ENCODE measurements at places on chromosomes 5 and 9.

- no peak for DNase-seq
These were observed 399.5 kb downstream of the ENC1 start for GRCh38 chr5:74240783-74241750.

- DNase-seq, result no peak
These were observed 13.2 kb upstream of the GFPT2 start for GRCh38 chr5:180366326-180366725.

DNA sequence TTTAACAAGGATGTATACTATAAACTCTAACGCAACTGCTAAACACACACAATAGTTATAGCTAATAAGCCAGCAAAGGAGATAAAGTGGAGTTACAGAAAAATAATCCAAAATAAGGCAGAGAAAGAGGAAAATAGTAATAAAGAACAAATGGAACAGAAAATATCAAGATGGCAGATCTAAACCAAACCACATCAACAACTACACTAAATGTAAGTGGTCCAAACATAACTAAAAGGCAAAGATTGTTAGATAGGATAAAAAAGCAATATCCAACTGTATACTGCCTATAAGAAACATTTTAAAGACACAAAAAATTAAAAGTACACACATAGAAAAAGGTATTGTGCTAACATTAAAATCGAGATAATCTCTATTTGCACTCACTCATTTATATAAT is 5.6 kb upstream of the COL23A1 start:
- no peak for DNase-seq

DNA sequence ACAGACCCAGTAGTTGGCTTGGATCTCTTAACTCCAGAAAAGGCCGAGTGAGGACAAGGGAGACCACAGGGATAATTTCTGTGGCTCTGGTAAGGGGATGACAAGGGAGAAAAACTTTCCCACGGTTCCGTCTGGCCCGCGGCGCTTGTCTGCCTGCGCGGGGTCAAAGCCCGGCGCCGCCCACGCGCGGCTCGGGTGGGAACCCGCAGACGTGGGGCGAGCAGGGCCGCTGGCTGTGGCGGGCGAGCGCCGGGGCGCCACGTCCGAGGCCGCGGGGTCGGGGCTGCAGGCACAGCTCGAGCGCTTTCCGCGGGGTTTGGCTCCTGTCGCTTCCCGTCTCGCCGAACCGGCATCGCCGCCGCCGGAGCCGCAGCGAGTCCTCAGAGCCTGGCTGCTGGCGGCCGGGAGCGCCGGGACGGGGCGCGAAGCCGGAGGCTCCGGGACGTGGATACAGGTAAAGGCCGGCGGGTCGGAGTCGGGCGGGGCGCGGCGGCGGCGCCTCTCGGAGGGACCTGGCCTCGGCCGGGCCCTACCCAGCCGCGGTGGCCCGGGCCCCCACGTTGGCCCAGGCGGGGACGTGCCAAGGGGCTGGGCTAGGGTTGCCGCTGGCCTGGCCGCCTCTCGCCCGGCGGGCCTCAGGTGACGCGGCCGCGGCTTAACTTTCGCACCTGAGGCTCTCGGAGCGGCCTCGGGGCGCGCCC is at the start of gene RNF180:
TSS of gene RNF180 (plus strand) at position 344 of the 701 bp plus-strand sequence. CDS start 34,965 bp downstream, outside the sequence.
- DNase-seq, result peak; percentile 48

- DNase-seq, result peak; percentile 56
These were observed 16.6 kb downstream of the STRBP start for GRCh38 chr9:123251741-123252140.

DNA sequence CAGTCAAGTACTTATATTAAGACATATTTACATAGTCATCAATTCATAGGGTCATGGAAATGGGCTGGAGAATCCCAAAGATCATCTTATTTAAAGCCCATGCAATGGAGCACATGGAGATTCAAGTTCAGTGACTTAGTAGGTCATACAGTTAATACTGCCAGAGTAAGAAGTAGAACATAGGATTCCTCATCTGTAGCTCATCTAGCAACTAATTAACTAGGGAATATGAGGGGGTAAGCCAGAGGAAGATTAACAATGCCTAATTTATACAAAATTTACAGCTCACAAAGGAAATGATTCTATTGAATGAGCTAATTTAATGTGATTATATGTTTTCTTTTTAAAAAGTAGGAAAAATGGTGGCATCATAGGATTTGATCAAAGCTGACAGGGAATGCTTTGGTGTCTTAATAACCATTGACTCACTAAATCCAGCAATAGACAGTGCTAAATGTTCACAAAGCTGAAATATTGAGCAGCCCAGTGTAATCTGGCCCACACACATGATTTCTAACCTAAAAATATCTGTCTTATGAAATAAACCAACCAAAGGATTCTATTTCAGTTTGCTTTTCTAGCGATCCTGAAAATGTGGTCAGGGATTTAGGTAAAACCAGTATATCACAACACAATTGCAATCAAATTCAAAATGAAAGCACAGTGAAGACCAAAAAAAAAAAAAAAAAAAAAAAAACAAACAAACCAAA is 53.3 kb downstream of the PRDM6 start:
- no peak for DNase-seq

- DNase-seq, result no peak
These were observed 20.5 kb upstream of the PITX1 start for GRCh38 chr5:135054546-135054945.

GRCh38 chr5:96626956-96627355 is 35.2 kb upstream of the CAST start:
- no peak for DNase-seq

DNA sequence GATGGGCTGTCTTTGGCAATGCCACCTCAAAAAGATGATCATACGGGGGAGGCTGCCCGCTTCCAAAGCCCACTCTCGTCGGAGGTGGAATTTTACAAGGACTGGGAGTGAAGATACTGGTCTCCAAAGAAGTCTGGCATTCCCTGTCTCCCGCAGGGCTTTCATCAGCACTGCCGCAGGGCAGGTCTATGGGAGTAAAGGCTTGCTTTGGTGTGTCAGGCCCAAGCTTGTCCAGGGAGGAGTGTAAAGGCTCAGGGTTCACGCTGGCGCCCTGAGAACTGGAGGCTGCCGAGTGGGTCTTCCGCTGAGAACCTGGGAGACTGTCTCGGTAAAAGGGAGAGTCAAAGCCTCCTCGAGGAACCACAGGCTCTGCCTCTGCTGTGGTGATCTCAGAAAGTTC is 27.0 kb downstream of the SPACA9 start:
- no peak for DNase-seq

DNA sequence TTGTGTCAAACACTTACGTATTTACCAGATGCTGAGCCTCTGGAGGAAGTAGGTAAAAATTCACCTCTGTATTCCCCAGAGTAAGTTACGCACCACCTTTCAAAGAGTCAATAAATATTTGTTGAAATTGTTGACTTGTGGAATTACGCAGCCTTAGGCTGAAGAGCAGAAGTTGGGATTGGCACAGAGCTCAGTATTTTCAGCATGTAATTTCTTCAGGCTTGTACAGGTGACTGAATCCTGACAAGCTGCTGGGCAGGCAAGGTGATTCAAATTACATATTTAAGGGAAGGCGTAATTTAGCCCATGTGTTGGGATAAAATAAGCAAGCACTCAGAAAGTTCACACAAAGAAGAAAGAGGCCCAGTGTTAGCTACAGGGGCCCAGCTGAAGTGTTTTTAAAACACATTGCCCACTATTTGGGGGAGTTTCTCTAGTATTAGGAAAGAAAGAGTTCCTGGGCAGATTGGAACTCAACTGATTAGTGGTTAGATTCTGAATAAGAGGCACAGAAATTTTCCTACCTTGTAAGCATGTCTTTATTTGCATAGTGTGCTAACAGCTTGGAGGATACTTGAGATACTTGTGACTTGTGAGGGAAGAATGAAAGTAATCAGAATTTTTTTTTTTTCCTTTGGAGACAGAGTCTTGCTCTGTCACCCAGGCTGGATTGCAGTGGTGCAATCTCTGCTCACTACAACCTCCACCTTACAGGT is 165.3 kb upstream of the FBXL7 start:
- DNase-seq, result no peak

DNA sequence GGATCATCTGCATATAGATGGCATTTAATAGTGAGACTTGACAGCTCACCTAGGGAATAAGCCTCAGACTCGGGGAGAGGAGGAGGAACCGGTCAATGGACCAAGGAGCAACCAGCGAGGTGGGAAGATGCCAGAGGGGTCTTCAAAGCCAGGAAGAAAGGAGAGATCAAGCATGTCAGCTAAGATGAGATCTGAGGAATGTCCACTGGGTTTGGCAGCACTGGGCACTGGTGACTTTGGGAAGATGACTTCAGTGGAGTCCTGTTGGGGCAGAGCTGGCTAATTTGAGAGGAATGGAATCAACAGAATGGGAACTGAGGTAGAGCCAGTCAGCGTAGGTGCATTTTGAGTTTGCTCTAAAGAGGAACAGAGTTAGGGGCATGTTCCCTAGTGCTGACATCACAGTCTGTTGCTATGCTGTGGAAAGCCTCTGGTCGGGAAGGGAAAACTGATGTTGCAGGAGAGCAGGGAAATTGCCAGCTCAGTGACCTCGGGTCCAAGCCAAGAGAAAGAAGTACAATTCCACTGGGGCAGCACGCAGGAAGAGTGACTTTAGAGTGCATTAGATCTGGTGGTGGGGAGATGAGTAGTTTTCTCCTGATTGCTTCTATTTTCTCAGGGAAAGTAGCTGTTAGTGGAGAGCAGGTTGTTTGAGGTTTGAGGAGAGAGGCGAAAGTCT is 56.9 kb downstream of the ZNF618 start:
- DNase-seq, result no peak

GRCh38 chr9:36045610-36046009 is 8.9 kb downstream of the RECK start:
- no peak for DNase-seq

- DNase-seq, result no peak
These were observed 34.1 kb upstream of the SIL1 start for GRCh38 chr5:139232147-139232724.

DNA sequence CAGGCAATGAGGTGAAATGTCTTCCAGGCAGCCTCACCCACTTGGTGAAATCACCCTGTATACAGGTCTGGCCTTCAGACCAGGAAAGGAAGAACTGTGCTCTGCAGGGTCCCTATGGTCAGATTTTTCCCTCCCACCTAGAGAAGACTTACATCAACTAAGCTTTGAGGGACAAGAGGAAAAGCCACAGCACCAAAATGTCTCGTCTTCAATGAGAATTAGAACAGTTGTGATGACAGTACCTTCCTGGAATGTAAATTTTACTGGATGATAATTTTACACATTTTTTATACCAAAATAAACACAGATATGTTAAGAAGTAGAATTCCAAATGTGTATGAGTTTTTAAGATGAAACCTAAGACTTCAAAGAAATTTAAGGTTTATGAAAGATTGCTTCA is 283.9 kb downstream of the SPOCK1 start:
- DNase-seq, result no peak

- no peak for DNase-seq
These were observed 597 bp upstream of the CENPH start for GRCh38 chr5:69188811-69189161.

DNA sequence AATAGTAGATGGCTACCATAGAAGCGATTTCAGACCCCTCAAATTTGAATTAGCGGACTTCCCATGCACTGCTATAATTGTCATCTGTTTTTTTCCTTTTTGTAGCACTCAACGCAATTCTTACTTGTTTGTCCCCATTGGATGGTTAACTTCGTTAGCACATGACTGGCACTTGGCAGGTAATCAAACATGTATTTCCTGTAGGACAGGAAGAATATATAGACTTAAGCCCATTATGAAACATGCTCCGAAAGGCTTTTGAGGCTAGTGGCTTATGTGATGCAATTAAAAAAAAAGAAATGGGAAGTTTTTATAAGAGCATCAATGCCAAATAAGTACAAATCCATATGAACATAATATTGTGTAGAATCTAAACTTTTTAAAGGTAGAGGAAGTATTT is 301.2 kb downstream of the PSAT1 start:
- DNase-seq, result no peak

- no peak for DNase-seq
These were observed 805.6 kb downstream of the BRINP1 start for GRCh38 chr9:118563677-118564076.

DNA sequence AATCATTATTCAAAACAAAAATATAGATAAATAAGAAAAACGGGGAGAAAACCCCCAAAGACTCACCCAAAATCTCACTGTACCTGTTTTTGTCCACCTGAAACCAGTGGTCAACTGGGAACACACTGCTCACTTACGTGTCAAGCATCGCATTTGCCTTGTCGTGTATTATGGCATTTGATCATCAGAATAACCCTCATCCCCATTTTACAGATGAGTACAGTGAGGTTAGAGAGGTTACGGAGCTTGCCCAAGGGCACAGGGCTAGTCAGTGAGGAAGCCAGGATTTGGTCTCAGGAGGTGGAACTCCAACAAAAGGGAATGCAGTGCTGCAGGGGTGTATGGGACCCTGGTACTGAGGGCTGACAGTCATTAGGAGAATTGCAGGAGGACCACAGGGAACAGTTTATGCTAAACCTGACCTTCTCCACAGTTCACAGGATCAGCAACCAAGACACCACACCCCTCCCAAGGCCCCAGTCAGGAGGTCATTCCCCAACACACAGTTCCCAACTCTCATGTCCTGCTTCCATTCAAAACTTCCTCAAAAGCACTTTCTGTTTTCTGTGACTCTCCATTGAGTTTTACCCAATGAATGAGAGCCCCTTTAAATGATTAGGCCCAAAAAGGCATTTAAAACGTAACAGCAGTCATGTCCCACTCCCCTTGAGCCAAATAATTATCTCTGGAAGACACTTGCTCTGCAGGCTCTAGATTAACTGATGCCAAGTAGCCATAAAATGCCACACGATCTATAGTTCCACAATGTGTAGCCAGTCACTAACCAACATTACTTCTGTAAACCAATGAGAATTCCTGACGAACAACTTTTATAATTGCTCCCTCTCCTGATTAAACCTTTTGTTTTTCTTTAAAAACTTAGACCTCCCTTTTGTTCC is 50.8 kb downstream of the CTSL start:
- no peak for DNase-seq

- no peak for DNase-seq
These were observed 61.3 kb downstream of the GDA start for GRCh38 chr9:72210522-72210921.

GRCh38 chr5:58406394-58406793 is 53.5 kb downstream of the PLK2 start:
- DNase-seq, result no peak

DNA sequence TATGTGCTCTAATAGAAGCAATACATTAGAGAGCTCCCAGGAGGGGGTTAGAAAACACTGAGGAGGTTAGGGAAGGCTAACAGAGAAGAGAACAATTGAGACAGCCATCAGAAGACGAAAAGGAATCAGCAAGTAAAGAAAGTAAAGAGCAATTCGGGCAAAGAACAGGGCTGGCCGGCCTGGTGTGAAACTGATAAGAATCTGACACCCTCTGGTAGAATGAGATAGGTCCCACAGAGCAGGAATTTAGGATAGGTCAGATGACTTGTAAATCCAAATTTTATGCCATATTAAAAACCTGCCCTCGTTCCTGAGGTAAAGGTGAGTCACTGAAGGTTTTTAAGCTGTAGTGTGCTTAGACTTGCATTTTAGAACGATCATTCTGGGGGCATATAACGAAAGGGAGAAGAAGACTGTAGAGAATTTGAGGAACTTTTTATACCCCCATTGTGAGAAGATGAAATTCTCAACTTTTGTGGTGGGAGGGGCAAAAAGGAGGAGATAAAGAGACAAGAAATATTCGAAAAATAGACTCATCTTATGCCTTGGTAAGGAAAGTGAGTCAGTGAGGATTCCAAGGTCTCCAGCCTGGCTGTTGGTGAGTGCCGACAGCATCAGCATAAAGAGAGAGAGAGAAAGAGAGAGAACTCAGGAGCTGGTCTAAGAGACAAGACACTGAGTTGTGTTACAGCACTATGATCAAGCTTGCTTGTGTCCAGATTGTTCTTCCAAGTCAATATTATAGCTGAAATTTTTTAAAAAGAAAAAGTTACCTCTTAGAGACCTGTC is 51.3 kb downstream of the TMEM167A start:
- no peak for DNase-seq

All from mucosa of descending colon (tissue), 3 donors.